Gastrocnemius medialis (tissue), 4 donors: ENCODE measurements at places on chromosomes 2 and 18. TPM values are rescaled to one million over a fixed set of nuclear protein-coding genes. Genes with fewer than 3 reads are reported as not detected.
A peak's percentile ranks its signal among the peaks of the same experiment; 100 is the strongest.

DNA sequence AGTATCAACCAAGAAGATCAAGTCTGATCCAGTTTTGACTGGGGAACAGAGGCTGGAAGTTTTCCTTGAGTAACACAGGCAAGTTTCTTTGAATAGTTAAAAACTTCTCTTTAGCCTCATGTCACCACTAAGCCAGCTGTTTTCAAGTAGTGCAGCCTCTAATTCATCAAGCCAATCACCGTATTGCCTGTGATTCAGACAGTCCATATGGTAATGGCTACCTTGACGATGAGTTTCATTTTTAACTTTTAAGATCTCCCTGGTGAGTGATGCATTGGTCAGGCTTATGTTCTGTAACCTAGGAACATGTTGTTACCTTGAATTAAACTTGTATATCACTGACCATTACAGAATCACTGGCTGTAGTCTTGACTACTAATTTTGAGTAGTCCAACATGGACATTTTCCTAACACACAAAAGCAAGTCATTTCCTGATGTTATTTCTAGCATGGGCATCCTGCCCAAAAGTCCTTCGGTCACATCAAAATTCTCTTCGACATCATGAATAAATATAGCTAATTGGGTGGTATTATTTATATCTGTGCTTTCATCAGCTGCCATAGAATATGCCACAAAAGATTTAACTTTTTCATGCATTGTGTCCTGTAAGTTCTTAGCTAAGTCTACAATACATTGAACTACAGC is 238.8 kb upstream of the GCFC2 start:
- no peak overlapping the region for H3K27ac ChIP-seq
- no peaks in the 10 kb centered on the region for H3K27me3 ChIP-seq
- no peaks in the 10 kb centered on the region for H3K4me1 ChIP-seq
- DNase-seq, result no peak
- H3K4me3 ChIP-seq, result no peak overlapping the region
- no peaks in the 10 kb centered on the region for H3K36me3 ChIP-seq

DNA sequence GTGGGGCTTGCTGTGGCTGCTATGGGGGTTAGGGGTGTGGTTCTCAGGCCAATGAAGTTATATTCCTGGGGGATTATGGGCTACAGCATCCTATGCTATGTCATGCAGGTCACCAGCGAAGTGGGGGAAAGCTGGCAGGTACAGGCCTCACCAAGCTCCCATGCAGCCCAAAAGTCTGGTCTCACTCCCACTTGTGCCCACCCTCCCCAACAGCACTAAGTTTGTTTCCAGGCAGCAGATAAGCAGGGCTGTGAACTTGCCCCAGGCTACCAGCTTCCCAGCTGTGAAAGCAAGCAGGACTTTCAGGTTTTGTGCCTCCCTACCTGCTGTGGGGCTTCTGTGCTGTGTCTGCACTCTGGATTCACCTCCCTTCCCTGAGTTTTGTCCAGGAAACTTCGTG is 469.7 kb downstream of the CPS1 start:
- no peaks in the 10 kb centered on the region for H3K36me3 ChIP-seq
- no peak overlapping the region for H3K27ac ChIP-seq
- H3K4me3 ChIP-seq, result no peak overlapping the region
- no peaks in the 10 kb centered on the region for H3K4me1 ChIP-seq
- H3K27me3 ChIP-seq, result no peaks in the 10 kb centered on the region

DNA sequence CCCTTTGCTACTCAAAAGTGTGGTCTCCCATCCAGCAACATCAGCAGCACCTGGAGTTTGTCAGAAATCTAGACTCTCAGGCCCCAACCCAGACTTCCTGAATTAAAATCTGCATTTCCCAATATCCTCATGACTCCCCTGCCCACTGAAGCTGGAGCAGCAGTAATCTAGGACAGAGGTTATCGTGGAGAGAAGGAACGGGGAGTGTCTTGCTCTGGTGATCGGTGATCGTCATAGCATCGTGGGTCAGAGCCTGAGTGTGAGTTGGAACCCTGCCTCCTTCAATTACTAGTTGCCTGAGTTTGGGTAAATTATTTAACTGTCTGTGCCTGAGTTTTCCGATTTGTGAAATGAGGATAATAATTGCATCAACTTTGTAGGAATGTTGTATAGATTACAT is 217.3 kb upstream of the ATP5MC3 start:
- H3K4me1 ChIP-seq, result no peaks in the 10 kb centered on the region
- H3K36me3 ChIP-seq, result no peaks in the 10 kb centered on the region
- H3K4me3 ChIP-seq, result no peak overlapping the region
- DNase-seq, result no peak
- no peak overlapping the region for H3K27ac ChIP-seq

CYRIA gene
- 8.0 TPM for total RNA-seq

GAREM2 gene
- 1.0 TPM for total RNA-seq

- peaks cover 9% of the 10 kb centered on the region for H3K4me1 ChIP-seq
- DNase-seq, result no peak
- H3K36me3 ChIP-seq, result no peaks in the 10 kb centered on the region
- H3K27me3 ChIP-seq, result no peaks in the 10 kb centered on the region
Measured at GRCh38 chr2:160507464-160507863, 13.9 kb upstream of the RBMS1 start.

- DNase-seq, result no peak
- H3K4me3 ChIP-seq, result no peak overlapping the region
- no peaks in the 10 kb centered on the region for H3K27me3 ChIP-seq
- no peaks in the 10 kb centered on the region for H3K36me3 ChIP-seq
- H3K27ac ChIP-seq, result no peak overlapping the region
Measured at GRCh38 chr2:96883306-96883705, 13.4 kb upstream of the SEMA4C start.

TMX3 gene
- total RNA-seq, result 18.6 TPM

GRCh38 chr2:67215214-67216055 is 181.7 kb upstream of the ETAA1 start:
- no peak overlapping the region for H3K27ac ChIP-seq
- no peak for DNase-seq
- no peaks in the 10 kb centered on the region for H3K27me3 ChIP-seq
- no peaks in the 10 kb centered on the region for H3K4me1 ChIP-seq

GCKR gene
- total RNA-seq, result 0.40 TPM

DNA sequence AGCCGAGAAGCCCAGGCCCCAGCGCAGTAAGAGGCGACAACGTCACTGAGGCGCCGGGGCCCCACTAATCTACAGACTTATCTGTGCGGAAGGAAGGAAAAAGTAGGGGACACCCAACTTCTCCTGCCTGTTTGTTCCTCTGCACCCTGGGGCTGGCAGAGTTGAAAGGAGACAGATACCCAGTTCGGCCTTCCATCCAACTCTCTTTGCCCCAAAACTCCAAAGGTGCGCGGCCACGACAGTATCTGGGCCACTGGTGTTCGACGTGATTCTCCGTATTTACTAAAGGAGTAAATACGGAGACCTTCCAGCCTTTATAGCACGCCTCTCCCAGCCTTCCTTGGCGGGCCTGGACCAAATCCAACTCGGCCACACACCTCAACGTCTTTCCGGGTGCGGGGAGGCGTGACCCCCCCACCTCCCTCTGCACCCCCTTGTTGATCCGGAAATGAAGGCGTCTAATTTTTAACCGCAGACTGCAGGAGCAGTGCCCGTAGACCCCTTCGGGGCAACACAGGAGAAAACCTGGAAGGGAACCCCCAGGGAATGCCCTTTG is 1.6 kb downstream of the SMAD7 start:
- peak overlapping the region; percentile 81 for H3K4me3 ChIP-seq
- no peak for DNase-seq
- H3K36me3 ChIP-seq, result no peaks in the 10 kb centered on the region

GRCh38 chr18:1094409-1094808 is 189.7 kb downstream of the ADCYAP1 start:
- no peak overlapping the region for H3K4me3 ChIP-seq
- H3K27ac ChIP-seq, result no peak overlapping the region
- DNase-seq, result no peak
- no peaks in the 10 kb centered on the region for H3K36me3 ChIP-seq
- no peaks in the 10 kb centered on the region for H3K27me3 ChIP-seq
- H3K4me1 ChIP-seq, result no peaks in the 10 kb centered on the region
